Mesothelial cell of epicardium (in vitro differentiated cells): ENCODE measurements at places on chromosomes 16 and 17. TPM values are rescaled to one million over a fixed set of nuclear protein-coding genes. Genes with fewer than 3 reads are reported as not detected.

MAPT gene
- total RNA-seq, result 2.5 to 3.1 TPM (median 2.8 TPM) in 3 replicates

KRT32 gene
- total RNA-seq, result not detected in 3 replicates

KRTAP2-2 gene
- not detected in 3 replicates for total RNA-seq

TBC1D3I gene
- 0.60 to 1.3 TPM (median 0.80 TPM) in 3 replicates for total RNA-seq

STAC2 gene
- total RNA-seq, result 0.63 to 0.86 TPM (median 0.77 TPM) in 3 replicates

- no peak for DNase-seq
Measured at GRCh38 chr17:50182783-50183420, 17.1 kb downstream of the SGCA start.

- no peak for DNase-seq
Measured at GRCh38 chr17:78557598-78558039, 19.6 kb downstream of the DNAH17 start.

- DNase-seq, result no peak
Measured at GRCh38 chr16:11539641-11540050, 47.1 kb downstream of the LITAF start.

GRCh38 chr16:57196753-57197152 lies 10.6 kb downstream of the RSPRY1 start:
- no peak for DNase-seq

DNA sequence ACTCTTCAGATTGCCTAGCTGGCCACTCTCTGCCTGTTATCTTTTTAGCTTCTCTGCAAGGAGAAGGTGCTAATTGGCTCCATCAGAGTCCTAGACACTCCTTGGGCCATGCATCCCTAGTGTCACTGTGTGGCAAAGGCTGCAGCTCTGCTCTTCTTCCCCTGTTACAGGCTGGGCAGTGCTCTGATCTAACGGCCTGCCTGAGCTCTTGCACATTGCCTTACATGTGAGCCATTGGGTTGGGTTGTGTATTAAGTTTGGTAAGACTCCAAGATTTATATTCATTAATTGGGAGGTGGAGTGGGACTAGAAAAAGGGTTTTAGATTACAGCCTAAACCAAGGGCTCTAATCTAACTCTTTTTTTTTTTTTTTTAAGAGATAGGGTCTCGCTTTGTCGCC lies 23.0 kb upstream of the SYT17 start:
- no peak for DNase-seq

DNA sequence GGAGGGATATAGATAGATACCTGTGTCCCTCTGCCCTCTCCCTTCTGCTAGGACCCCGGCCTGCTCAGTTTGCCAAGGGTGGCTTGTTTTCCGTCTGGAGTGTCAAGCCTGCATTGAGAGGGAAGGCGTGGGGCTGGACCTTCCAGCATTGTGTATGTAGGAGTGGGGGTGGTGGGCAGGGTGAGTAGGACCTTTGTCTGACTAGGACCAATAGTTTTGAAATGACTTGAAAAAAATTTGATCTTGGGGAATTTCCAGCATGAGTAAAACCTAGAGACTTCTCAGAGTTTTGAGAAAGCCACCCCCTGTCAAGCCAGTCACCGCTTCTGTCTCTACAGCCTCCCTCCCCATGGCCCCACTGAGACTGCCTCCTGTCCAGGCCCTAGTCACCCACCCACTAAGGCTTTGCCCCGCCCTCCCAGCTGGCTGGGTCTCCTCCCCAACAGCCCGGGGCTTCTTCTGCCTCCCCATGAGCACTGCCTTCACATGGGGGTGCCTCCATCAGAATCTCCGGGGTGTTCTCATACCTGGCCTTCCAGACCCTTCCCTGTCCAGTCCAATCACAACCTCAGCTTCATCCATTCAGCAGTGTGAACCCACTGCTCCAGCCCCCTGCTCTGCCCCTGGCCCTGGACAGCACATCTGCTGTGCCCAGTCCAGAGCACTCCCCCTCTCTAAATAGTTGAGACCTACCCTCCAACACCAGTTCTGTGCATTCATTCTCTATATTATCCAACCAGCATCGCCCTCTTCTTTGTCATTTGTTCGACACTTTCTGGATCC lies 207.0 kb downstream of the MSI2 start:
- no peak for DNase-seq

DNA sequence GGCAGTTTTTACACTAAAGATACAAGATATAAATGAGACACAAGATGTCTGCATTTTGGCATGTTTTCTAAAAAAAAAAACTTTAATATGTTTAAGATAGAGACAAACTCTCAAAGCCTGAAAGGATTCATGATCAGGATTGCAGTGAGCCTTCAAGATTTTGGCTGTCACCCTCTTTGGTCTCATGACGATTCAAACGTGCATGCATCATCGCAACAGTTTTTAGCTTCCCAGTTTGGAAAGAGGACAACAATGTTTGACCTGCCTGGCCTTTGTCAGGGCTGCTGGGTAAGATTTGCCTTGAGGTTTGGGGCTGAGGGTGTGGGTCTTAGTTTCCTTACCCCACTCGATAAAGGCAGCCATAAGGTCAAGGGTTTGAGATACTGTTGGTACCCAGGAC lies 134.1 kb downstream of the RGS9 start:
- DNase-seq, result no peak

GRCh38 chr16:75017670-75018525 lies 19.1 kb downstream of the ZNRF1 start:
- no peak for DNase-seq

DNA sequence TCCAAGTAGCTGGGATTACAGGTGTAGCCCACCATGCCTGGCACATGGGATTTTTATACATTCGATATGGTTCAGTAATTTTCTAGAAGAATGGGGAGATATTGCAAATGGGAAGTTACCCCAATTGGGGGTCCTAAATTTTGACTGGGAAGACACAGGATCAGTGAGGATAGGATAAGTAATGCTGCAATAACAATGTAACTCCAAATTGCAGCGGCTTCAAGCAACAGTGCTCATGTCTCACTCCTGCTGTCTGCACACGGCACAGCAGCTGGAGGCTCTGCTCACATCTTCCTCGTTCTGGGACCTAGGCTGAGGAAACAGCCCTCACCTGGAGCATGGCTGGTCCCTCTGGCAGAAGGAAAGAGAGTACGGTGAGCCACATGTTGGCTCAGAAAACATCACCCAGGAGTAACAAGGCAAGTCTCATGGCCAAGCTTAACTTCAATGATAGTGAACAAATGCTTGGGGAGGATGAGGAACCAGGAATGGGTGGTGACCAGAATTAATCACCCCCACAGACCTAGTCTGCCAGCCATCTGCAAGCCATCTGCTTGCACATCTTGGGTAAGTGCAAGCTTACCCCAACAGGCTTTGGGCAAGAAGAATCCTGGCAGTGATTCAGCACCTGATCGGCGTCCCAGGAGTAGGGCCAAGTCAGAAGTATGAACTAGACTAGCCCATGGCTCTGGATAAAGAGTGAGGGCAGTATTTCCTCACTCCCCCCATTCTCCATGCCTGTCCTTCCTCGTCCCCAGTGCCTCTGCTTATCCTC lies 229.2 kb downstream of the COPRS start:
- DNase-seq, result no peak

DNA sequence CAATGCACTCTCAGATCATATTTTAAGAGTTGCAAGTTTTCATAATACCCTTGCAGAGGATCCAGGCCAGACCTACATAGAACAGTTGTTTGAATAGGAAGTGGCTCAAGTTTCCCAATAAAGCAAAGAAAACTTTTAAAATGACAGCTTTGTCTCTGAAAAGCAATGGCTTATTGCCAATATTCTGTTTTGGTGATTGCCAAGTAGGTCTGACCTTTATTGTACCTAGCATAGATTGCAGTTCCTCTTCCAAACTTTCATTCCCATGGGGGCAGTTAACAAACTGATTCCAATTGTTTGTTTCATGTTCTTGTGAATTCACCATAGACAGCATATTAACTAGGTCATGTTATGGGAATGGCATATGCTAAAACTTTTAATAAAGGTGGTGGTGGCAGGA lies 664.6 kb upstream of the CA10 start:
- no peak for DNase-seq

- DNase-seq, result no peak
Measured at GRCh38 chr17:50989149-50989548, 123.0 kb upstream of the TOB1 start.

- DNase-seq, result no peak
Measured at GRCh38 chr17:9544221-9544620, 31.4 kb downstream of the STX8 start.

DNA sequence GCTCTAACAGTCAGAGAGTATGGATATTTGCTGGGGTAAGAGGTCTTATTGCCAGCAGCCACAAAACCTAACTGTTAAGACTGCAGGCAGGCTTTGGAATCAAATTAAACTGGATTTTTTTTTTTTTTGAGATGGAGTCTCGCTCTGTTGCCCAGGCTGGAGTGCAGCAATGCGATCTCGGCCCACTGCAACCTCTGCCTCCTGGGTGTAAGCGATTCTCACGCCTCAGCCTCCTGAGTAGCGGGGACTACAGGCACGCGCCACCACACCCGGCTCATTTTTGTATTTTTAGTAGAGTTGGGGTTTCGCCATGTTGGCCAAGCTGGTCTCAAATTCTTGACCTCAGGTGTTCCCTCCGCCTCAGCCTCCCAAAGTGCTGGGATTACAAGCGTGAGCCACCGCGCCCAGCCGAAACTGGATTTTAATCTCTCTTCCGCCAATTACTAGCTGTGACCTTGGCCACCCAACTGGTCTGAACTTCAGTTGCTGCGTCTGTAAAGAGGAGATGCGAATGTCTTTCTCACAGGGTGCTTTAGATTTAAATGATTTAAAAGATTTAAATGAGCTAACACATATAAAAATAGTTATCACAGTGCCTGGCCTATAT lies 842 bp downstream of the MRPL10 start:
- DNase-seq, result no peak

DNA sequence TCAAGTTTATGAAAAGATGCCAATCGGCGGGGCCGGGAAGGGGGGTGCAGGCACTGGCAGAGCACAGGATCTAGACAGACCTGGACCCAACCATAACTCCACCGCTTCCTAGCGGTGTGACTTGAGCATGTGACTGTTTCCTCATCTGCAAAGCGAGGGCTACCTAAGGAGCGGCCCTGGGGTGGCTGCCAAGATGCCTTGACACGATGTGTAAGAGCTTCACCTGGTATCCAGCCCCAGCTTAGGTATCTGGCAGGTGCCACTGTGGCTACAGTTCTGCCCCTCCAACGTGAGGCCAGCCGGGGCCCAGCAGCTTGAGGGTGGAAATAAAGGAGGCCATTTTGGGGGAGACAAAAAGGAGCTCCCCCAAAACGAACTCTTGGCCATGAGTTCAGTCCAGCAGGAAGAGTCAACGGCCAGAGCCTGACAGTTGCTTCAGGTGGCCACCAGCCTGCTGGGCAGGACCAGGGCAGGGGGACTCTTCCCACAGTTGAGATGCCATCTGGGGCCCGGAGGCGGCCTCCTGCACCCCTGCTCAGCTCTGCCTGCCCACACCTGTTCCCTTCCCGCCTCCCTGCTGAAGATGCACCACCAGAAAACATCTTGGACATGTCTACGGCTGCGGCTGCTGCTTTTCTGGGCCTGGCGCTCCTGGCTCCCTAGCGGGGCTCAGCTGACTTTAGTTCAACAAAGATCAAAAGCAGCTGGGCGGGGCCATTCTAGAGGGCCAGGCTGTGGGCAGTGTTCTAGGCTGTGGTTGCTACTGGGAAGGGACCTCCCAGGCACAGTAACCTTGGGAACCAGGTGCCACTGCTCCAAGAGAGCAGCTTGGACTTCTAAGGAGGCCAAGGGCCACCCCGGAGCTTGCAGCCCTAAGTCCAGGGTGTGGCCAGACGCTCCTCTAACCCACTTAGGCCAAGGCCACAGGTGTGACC lies 3.4 kb upstream of the MTSS2 start:
- DNase-seq, result no peak

GRCh38 chr16:2432801-2433505 lies 3.7 kb downstream of the CCNF start:
- DNase-seq, result no peak

GRCh38 chr16:77946823-77947222 lies 75.5 kb upstream of the CLEC3A start:
- DNase-seq, result no peak

- DNase-seq, result no peak
Measured at GRCh38 chr17:57852092-57852954, 2.5 kb upstream of the MRPS23 start.

GRCh38 chr17:50550661-50551432 lies 3.9 kb downstream of the SPATA20 start:
- DNase-seq, result peak; percentile 64

DNA sequence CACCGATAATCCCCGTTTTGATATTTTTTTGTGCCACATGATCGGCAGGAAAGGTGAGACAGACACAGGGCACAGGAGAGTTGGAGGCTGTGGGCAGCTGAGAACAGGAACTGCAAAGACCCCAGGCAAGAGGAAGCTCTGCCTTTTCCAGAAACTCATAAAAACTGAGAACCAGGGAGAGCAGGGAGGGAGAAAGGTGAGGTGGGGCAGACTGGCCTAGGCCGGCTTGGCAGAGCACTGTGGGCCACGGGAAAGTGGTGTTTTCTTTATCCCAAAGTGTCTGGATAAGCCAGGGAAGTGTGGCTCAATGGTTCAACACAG lies 11.8 kb upstream of the AXIN2 start:
- no peak for DNase-seq

- DNase-seq, result peak; percentile 93
Measured at GRCh38 chr17:82030470-82031302, 792 bp upstream of the RAC3 start.

GRCh38 chr16:1333854-1334700 lies 632 bp downstream of the BAIAP3 start:
- no peak for DNase-seq

DNA sequence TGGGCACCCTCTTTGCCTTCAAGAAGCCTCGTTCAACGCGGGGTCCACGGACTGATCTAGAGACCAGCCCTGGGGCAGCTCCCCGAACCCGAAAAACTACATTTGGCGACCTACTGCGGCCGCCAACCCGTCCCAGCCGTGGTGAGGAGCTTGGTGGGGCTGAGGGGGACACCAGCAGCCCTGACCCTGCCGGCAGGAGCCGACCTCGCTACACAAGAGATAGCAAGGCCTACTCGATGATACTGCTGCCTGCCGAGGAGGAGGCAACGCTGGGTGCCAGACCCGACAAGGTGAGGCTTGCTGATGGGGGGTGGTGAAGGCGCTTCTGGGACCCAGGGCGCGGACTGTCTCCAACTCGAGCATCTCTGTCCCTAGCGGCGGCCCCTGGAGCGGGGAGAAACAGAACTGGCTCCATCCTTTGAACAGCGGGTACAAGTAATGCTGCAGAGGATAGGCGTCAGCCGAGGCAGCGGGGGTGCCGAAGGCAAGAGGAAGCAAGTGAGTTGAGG lies 5.6 kb downstream of the ACD start:
- no peak for DNase-seq

DNA sequence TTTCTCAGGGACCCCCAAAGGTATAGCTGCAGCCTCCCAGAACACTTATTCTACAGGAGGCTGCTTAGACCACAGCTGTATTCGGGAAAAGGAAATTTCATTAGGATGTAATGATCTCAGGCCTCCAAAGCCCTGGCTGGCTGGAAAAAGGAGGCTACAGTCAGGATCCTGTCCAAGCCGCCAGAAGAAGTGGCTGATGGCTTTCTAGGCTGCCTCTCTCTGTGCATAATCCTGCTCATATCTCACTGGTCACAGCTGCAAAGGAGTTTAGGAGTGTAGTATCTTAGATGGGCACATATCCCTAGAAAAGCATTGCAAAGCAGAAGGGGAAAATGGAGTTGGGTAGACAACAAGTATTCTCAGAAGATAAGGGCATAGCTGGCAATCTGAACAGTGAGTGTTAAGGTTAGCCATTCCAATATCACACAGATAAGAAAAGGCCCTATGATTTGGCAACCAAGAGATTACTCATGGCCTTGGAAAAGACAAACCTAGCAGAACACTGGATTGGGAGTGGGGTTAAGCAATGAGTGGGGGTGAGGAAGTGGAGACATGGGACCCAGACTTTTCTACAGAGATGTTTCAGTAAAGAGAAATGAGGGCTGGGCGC lies 26.0 kb upstream of the PRKCA start:
- DNase-seq, result no peak
